ENCODE measurements at places on chromosomes 6 and 20.

DNA sequence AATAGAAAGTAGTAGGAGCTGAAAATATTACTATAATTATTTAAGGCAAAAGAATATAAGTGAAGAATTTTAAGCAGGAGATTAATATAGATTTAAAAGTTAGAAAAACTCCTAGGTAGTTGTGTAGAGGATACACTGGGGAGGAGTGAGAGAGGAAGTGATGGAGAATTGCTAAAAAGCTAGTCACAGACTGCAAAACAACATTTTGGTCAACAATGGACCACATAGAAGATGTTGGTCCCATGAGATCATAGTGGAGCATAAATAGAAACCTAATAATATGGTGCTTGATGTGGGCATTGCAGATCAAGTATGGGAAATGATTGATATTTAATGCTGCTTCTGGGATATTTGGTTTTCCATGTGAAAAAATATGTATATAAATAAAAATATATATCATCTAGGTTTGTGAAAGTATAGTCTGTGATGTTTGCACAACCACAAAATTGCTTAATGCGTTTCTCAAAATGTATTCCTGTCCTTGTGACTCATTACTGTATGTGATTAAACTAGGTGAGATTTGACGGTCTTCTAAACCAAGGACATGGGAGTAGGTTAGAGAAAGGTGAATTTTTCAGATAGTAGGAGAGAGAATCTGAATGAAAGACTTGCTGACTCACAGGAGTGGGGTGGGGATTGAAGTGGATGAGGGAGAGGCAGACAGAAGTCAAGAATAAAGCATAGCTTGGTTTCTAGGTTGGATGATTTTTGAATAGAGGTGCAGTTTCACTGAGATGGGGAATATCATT lies 174.0 kb downstream of the BCKDHB start:
- no peak for DNase-seq

- no peak for DNase-seq
These were observed 1038.4 kb upstream of the FLRT3 start for GRCh38 chr20:15375836-15376235.

- DNase-seq = no peak
These were observed 9.1 kb upstream of the ZBTB2 start for GRCh38 chr6:151400473-151400872.

DNA sequence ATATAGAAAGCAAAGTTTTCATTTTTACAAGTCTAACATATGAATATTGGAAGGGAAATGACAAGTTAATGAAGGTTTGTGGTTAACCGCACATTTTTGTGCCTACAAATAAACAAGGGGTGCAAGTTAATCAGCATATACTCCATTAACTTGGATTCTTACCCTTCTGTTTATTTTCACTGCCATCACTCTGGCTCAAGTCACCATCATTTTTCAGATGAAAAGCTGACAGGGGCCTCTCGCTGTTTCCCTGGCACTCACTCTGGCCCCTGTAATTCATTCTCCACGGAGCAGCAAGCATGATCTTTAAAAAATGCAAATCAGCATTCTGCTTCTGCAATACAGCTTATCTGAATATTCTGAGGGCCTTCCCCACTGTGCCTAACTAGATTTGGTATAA lies 29.8 kb downstream of the APCDD1L start:
- no peak for DNase-seq

DNA sequence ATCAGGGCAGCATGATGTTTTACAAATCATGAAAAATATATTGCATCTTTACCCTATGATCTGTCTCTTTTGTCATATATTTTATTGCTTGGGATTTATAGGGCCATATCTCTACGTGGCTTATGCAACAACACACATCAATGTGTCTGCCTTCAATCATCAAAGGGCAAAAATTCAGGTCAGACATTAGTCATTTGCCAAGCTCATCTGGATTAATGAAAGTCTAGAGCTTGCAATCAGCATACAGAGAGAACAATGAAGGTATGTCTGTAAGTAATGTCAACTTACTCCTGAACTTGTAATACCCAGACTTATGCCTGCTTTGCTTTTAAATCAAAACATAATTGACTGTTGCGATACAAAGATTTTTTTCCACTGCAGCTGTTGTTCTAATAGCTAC lies 282.7 kb downstream of the HAO1 start:
- no peak for DNase-seq
